ENCODE measurements at places on chromosomes 3 and 15.

- DNase-seq, result no peak
These were observed 32.1 kb downstream of the CLDN18 start for GRCh38 chr3:138042043-138042442.

GRCh38 chr15:31255732-31256377, 70.8 kb upstream of the KLF13 start:
- DNase-seq, result no peak

GRCh38 chr3:158121295-158121694, 11.4 kb downstream of the RSRC1 start:
- DNase-seq, result no peak

GRCh38 chr3:72163809-72164634, 379.1 kb upstream of the PROK2 start:
- DNase-seq, result no peak

GRCh38 chr3:184574515-184575417, 13.2 kb downstream of the EPHB3 start:
- no peak for DNase-seq

GRCh38 chr15:49428409-49429095, 5.5 kb downstream of the FGF7 start:
- DNase-seq, result no peak

GRCh38 chr3:73563896-73564582, 60.7 kb downstream of the PDZRN3 start:
- no peak for DNase-seq

DNA sequence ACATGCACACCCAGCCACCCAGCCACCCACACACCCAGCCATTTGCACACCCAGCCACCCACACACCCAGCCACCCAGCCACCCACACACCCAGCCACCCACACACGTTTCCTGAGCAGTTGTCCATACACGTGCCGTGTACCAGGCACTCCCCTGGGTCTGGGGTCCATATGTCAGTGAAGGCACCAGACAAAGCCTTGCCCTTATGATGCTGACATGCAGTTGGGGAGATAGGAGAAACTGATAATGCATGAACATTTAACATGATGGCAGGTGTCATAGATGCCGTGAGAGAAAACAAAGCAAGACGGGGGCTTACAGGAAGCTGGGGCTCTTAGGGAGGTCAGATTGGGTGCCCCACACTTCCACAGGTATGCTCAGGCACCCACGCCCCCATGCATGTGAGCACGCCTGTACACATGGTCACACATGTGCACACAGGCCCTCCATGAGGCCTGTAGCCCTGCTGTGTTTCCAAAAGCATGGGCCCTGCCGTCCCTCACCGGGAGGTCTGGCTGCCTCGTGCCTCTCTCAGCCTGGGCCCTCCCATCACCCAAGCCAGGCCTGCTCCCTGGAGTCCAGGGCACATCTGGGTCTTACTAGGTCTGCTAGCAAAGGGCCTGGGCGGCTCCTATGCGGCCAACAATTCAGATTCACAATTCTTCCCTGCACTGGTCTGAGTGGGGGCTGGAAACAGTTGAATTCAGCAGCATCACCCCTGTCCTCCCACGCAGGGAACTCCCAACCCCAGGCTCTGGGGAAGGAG, 3.6 kb upstream of the DNAJB8 start:
- DNase-seq, result no peak

GRCh38 chr3:72798552-72799195, 49.6 kb downstream of the SHQ1 start:
- no peak for DNase-seq

GRCh38 chr3:34260271-34261000, 462.0 kb downstream of the PDCD6IP start:
- DNase-seq, result peak; percentile 20

DNA sequence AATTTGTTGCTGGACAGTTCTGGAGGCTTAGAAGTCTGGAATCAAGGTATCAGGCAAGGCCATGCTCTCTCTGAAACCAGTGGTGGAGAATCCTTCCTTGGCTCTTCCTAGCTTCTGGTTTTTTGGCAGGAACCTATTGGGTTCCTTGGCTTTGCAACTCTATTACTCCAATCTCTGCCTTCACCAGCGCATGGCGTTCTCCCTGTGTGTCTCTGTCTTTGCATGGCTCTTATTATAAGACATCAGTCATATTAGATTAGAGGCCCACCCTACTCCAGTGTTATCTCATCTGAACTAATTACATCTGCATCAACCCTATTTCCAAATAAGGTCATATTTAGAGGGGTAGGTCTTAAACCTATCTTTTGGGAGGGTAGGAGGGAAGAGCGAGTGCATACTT, 358.1 kb upstream of the RARB start:
- DNase-seq, result no peak

GRCh38 chr3:64253689-64254088, 28.4 kb upstream of the PRICKLE2 start:
- DNase-seq, result no peak

DNA sequence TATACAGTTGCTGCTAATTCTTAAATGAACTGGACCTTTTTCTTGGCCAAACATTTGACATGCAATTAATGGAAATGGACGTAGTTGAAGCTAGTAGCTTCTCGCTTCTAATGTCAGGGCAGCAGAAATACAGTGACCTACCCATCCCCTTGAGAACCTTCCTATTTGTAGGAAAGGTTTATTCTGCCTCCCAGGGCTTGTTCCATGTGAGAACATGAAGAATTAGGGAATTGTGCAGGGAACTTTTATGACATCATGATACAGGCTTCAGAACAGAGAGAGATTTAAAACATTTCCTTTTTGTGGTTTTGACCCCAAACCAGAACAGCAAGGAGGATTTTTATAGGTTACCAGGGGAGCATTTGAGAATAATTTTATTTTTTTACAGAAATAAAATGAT, 406.6 kb upstream of the PPP2R3A start:
- no peak for DNase-seq

DNA sequence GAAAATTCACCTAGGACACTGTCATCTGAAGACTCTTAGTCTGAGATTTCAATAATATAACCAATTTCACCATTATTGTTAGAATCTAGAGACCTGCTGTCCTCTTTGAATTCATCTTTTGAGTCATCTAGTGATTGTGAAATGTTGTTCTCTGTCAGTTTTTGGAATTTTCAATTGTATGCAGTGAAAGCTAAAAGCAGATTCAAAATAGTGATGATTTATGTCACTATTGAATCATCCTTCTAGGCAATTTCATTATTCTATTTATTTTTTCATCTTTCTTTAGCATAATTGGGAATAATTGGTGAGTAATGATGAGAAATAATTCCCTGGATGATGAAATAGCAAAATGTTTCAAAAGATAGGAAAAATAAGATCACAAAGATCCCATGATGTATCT, 101.7 kb upstream of the EIF1B start:
- DNase-seq, result no peak

DNA sequence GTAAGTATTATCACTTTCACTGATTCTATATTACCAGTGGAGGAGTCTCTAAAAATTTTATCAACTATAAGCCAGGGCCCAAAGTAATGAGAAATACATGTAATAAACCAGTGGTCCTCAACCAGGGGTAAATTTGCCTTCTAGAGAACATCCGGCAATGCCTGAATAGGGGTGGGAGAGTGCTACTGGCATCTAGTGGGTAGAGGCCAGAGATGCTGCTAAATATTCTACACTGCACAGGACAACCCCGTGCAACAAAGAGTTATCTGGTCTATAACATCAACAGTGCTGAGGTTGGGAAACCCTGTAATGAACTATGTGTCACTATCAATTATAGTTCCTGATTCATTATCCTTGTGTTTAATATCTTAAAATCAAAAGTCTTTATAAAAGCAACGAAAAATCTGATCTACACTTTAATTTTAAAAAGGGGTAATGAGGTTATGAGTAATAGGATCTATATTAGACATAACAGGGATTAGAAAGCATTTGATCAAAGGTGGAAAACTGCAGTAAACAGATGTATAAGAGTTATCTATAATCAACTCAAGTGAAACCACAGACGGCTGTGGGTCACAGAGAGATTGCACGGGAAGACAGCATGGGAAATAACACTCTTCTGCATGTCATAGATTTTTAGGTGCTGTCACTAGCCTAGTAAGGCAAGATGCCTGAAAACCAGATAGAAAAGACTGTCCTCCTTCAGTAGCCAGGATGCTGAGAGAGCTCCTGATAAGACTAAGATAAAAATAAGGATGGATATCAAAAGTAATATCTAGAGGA, 2.0 kb downstream of the LYSMD2 start:
- DNase-seq, result no peak

- DNase-seq, result no peak
These were observed 23.8 kb downstream of the VPS39 start for GRCh38 chr15:42184296-42184695.

DNA sequence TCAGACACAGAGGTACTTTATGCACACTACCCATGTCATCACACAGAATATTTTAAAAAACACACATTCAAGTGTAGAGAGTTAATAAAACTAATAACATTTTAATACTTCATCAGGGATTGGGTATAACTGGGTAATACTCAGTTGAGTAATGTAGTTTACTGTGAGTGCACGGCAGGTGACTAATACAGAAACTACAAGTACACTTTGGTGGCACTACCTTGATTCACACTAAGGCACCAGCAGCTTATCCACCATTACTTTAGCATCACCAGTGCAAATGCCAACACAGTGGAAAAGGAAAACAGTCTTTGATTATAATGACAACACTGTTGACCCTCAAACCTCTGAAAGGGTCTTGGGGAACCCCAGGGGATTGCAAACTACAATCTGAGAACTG, 33.6 kb downstream of the ZNF280D start:
- no peak for DNase-seq

GRCh38 chr3:72223116-72223515, 438.2 kb upstream of the PROK2 start:
- DNase-seq, result no peak

GRCh38 chr3:102712896-102713295, 278.1 kb downstream of the ZPLD1 start:
- no peak for DNase-seq

DNA sequence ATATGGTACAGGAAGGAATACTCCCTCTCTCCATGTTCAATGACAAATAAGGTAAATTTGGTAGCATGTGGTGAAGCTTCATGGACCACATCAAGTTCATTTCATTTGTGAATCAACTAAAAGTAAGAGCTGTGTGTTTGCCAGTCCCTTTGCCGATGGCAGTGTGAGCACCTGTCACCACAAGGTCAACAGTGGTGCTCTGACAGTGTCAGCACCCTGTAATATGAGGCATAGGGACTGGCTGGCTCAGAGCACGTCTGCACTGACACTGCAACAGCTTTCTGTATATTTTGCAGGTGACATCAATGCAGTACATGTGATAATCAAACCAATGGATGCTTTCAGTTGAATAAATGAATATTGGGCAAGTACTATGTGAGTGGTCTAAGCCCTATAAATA, 852.4 kb downstream of the TUSC7 start:
- DNase-seq, result peak; percentile 7

GRCh38 chr15:60526127-60526616, 47.2 kb upstream of the ICE2 start:
- no peak for DNase-seq

DNA sequence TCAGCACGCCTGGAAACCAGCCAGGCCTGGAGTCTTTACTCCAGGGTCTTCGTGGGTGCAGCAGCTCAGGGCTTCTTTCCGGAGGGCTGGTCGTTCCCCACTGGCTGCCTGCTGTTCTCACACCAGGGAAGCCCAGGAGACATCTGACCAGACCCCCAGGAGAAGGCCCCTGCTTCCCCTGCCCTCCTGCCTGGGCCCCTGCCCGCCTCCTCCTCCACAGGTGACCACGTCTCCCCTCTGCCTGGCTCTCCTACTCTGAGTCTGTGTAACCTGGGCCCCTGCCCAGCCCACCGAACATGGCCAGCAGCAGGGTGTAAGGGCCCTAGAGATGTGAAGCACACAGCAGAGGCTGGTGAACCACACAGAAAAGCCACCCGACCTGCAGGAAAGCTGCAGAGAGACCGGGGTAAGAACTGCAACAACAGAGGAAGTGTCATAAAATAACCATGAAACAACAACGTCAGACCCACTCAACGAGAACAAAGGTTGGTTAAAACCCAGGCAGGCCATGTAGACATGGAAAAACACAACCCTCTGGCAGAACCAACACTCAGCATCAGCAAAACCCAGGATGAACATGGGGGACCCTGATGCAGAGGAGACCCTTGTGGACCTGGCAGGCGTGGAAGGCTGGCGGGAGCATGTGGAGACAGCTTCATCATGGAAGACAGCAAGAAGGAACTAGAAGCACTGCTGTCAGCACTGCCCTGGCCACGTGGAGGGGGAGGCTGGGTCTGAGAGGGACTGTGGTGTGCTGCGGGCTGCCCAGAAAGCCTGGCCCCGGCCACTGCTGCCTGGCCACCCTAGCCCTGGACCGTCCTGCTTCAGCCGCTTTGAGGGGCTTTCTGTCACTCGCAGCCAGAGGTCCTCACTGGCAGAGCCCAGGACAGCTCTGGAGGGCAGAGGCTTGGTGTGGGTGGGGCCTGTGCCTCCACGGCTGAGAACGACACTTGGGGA, 20.4 kb downstream of the UROC1 start:
- no peak for DNase-seq

DNA sequence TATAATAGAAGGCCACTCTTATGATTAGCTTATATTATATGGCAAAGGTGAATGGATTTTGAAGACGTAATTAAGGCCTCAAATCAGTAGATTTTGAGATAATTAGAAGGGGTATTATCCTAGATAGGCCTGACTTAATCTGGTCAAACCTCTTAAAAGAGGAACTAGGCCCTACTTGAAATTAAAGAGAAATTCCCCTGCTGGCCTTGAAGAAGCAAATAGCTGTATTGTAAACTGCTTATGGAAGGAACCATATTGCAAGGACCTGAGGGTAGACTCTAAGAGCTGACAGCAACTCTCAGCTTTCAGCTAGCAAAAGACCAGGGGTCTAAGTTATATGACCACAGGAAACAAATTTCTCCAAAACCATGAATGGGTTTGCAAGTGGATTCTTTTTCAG, 219.0 kb upstream of the ONECUT1 start:
- DNase-seq, result no peak

- DNase-seq, result no peak
These were observed 6.3 kb downstream of the DUOXA1 start for GRCh38 chr15:45123397-45123796.

DNA sequence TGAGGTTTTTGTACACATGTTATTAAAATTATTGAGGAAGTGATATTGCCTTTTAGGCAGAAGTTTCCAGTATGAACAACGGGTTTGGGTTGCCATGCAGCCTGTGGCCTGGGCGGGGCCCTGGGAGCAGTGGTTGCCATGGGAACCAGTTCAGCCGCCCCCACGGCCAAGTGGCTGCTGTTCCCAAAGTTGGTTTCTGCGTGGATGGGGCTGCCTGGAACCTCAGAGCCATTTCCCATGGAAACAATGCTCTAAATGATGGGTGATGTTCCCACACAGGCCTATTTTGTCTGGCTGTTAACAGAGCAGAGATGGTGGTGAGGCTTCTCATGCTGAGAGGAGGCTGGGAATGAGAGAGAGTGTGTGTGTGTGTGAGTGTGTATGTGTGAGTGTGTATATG, 19.5 kb downstream of the MRAS start:
- no peak for DNase-seq

DNA sequence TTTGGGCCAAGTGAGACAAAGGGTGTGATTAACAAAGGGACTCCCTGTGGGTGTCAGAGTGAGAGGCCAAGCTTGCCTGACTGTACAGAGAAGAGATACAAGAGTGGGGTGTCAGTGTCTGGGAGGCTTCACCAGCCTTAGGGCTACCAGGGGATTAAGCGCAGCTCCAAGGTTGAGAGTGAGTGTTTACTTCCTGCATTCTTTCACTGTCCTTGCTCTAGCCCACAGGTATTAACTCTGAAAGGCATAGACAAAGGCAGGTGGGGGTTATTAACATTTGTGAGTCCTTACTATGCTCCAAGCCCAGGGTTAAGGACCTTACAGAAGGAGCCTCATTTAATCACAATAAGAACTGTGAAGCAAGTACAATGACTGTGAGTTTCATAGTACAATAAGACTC, 107.6 kb downstream of the IL20RB start:
- DNase-seq, result no peak

All from NCI-H345 (cell line).